SIG-M5 (cell line): ENCODE measurements at places on chromosomes 7 and 10.

- DNase-seq: no peak
These were observed 226.2 kb downstream of the PTPRN2 start for GRCh38 chr7:158361326-158361946.

DNA sequence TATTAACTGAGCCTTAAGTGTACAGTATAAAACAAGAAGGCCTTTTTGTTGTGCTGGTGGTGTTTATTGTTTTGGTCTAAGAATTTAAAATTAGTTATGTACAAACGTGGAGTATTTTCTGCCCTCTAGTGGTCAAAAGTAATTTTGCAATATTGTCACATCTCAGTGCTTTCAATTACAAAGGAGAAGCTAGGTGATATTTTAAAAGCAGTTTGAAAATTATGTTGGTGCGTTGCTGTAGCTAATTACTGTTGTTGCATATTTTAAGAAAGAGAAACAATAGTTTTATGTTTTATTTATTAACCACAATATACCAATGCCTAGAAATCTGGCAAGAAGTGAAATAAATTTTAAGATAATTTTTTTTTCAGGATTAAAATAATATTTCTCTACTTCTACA lies 11.4 kb downstream of the NPVF start:
- no peak for DNase-seq

- no peak for DNase-seq
These were observed 178.9 kb downstream of the ARHGAP21 start for GRCh38 chr10:24544776-24545175.

- DNase-seq: no peak
These were observed 44.2 kb upstream of the GGCT start for GRCh38 chr7:30548845-30549244.
